ENCODE measurements at places on chromosomes 16 and 17. TPM values are rescaled to one million over a fixed set of nuclear protein-coding genes. Genes with fewer than 3 reads are reported as not detected.

GRCh38 chr17:14033166-14033565 is 36.1 kb upstream of the COX10 start:
- no peak for DNase-seq

DNA sequence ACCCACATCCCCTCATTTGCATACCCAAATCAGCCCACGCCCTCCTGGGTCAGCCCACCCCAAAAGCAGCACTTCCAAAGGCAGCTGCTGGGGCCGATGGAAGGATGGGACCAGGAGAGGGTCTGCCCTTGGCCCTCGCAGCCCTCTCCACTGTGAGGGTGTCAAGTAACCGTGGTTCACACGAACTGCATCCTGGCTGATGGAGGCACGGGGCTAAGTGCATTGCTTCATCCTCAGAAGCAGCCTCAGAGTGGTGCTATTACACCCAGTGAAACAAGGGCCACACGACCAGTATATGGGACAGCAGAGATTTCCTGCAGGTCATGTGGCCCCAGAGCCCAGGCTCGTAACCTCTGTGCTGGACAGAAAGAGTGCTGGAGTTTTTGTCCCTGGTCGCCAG is 13.2 kb upstream of the ATP2A3 start:
- no peak for DNase-seq

The PPP1R27 gene
- total RNA-seq, result not detected

- DNase-seq, result no peak
Observed at GRCh38 chr17:64402469-64402868, 11.8 kb upstream of the PECAM1 start.

DNA sequence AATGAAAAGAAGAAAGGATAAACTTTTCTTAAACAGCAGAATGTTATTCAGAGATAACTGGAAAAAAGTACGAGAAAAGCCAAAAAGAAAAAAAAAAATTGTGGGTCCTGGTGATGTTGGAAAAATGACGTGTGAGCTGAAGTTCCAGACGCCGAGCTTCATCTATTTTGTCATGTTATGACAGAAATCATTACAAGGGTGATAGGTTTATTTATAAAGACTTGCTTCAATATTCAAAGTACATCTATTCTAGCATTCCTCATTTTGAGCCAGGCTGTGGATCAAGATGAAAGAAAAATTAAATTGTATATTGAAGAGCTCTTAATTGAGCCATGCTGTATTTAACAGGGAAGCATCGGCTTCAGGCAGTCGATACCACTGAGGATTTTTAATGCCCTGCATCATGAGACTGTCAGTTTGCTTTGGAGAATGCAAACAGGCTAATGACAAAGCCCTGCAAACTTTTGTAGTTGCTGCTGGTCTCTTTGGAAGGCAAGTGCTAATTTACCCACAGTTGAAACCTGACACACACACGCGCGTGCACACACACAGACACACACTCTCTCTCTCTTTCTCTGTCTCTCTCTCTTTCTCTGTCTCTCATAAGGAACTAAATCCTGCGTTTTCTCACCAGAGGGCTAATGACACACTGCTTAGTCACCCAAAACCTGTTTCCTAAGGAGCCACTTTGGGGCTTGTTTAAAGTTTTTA is 110.7 kb downstream of the WWOX start:
- DNase-seq, result peak; percentile 13

The TBC1D3E gene
- total RNA-seq, result not detected

GRCh38 chr17:78173097-78173715 is 4.8 kb downstream of the SYNGR2 start:
- DNase-seq, result no peak

DNA sequence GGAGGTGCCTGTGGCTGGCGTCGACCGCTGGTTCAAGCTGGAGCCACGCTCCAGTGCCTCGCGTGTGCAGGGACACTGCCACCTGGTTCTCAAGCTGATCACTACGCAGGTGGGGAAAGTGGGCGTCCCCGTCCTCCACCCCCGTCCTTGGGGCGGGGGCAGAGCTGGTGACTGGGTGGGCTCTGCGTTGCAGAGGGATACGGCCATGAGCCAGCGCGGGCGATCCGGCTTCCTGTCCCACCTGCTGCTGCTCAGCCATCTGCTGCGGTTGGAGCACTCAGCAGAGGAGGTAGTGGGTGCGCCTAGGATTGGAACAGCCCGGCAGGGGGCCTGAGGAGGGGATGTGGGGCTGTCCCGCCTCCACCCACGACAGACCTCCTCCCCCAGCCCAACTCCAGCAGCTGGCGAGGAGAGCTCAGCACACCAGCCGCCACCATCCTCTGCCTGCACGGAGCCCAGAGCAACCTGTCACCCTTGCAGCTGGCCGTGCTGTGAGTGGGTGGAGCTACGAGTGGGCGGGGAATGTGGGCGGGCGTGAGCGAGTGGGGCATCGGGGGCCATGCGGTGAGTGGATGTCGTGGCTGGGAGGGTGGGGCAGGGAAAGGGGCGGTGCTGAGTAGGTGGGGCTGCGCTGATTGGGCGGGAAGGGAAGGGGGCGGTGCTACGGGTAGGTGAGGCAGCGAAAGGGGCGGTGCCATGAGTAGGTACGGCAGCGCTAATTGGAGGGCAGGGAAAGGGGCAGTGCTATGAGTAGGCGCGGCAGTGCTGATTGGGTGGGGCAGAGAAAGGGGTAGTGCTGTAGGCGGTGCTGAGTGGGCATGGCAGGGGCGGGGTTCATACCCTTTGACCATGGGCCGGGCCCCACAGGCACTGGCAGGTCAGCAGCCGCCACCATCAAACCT is 8.9 kb downstream of the TSR3 start:
- DNase-seq, result peak; percentile 66

DNA sequence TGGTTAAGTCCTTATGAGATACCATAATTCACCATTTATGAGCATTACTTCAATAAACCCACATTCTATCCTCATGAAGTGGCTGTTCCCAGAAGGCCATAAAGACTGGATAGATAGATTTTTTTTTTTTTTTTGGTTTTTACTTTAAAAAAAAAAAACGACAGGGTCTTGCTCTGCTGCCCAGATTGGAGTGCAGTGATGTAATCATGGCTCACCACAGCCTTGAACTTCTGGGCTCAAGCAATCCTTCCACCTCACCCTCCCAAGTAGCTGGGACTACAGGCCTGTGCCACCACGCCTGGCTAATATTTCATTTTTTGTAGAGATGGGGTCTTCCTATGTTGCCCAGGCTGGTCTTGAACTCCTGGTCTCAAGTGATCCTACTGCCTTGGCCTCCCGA is 102.3 kb downstream of the XYLT1 start:
- DNase-seq, result peak; percentile 17

- no peak for DNase-seq
Observed at GRCh38 chr16:22428654-22429053, 54.2 kb upstream of the CDR2 start.

The RPUSD1 gene
- total RNA-seq, result 14.5 TPM

- DNase-seq, result peak; percentile 72
Observed at GRCh38 chr17:39139161-39139511, 12.3 kb downstream of the PLXDC1 start.

The RUNDC3A gene
- total RNA-seq, result not detected

- DNase-seq, result no peak
Observed at GRCh38 chr16:54175552-54176375, 110.8 kb downstream of the IRX3 start.

DNA sequence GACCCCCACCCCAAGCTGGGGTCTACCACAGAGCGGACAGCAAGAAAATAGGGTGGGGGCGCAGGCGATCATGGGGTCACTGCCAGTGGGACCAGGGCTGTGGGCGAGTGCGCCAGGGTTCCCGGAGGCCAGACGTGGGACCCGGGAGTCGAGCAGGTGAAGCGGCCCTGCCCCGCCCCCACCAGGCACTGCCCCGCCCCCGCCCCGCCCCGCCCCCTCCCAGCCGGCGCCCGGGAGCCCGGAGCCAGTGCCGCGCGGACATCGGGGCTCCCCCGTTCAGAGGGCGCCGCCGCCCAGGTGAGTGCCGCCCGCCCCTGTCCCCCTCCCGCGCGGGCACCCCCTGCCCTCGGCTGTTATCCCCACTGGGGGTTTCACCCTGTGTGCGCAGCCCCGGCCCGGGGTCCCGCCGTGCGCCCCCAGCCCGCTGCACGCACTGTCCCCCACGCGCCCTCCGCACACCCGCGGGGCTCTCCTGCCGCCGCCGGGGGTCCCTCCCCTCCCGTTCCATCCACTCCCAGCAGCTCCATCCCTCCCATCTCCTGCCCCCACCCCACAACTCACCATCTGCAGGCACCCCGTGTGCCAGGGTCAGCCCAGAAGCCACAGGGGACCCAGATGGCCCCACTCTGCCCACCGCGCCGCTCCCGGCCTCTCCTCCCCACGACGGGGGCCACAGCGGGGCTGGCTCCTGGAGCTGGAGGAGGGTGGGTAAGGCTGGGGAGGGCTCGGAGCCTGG is at the start of gene SSTR5:
Gene SSTR5, plus strand, starts transcription at position 222 of the 736 bp plus-strand sequence. CDS start 6,122 bp downstream, outside the sequence.
- DNase-seq, result no peak

DNA sequence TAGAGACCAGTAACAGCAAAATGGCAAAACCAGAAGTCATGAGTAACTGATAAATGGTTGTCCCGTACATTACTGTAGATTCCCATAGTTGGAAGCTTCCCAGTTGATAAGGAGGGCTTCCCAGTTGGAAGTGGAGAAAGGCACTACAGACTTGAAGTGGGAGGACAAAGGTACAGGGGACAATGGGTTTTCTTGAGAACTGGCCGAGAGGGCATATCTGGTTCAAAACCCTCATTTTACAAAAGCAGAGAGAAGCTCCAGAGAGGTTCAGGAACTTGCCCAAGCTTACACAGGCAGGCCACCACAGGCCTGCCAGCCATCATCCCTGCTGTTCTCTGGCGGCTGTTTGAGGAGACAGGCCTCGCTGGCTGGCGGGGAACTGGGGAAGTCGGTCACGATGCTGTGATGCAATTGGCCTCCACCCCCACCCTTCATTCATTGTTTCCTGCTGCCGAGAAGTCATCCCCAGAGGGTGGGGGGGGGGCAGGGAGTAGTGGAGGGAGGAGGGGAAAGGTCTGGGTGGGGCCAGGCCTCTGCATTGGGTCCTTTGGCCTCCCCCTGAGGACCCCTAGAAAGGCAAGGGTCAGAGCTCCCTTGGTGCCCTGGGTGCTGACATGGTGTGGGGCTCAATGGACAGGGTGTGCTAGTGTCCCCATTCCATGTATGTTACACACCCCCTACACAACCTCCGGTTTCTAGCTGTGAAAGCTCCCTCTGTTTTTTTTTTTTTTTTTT is 3.0 kb downstream of the UBALD2 start:
- DNase-seq, result peak; percentile 83

The IGSF6 gene
- not detected for total RNA-seq

- no peak for DNase-seq
Observed at GRCh38 chr16:59905131-59905530, 1171.0 kb upstream of the GOT2 start.

GRCh38 chr17:74419928-74420411 is 11.9 kb upstream of the GPRC5C start:
- DNase-seq, result no peak

- peak; percentile 89 for DNase-seq
Observed at GRCh38 chr16:4500272-4500671, 24.1 kb downstream of the HMOX2 start.

The KCTD19 gene
- not detected for total RNA-seq

The KRT33B gene
- not detected for total RNA-seq

The KRT36 gene
- total RNA-seq, result not detected

The SLFN11 gene
- 99.2 TPM for total RNA-seq

GRCh38 chr17:73855720-73856333 is 211.6 kb upstream of the SDK2 start:
- no peak for DNase-seq

The PAFAH1B1 gene
- 81.0 TPM for total RNA-seq

The CCL4 gene
- total RNA-seq, result not detected

DNA sequence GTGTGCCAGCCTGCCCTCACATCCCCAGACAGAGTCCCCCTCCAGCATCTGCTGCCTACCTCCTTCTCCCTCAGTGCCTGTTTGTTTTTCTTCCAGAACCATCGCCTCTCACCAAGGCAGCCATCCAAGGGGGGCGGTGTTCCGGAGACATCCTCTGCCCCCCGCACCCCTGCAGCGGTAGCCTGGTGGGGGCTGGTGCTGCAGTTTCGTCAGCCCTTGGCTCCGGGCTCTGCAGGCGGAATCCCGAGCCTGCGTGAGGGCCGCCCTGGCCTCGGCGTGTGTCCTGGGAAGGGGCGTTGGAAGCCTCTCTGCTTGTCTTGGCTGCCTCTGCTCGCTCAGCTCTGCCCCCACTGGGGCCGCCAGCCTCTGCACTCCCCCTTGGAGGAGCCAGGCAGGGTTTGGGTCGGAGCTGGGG is 126.0 kb upstream of the CIBAR2 start:
- peak; percentile 93 for DNase-seq

The CDH1 gene
- total RNA-seq, result not detected

The CMTM2 gene
- total RNA-seq, result not detected

DNA sequence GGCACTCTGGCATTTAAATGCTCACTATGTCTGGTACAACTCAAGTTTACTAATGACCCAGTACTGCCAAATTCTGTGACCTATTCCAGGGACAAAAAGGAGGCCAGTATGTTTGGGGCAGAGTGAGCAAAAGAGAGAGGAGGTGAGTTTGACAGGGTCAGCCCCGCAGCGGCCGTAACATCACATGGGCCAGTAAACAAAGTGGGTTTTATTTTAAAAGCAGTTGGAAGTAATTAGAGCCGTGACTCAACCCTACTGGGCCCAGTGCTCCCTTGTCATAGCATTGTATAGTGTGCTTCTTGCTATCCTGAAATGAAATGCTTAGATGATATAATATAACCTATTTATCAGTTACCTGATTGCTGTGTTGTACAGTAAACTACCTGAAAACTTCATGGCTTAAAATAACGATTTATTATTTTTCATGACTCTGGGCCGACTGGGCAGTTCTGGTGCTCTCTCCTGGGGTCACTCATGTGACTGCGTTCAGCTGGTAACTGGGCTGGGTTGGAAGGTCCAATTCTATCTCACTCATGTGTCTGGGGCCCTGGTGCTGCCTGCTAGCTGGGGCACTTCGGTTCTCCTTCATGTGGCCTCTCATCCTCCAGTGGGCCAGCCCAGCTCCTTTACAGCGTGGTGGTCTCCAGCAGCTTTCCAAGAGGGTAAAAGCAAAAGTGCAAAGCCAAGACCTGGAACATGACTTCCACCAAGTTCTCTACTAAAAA is 27.4 kb downstream of the IQCK start:
- peak; percentile 48 for DNase-seq

DNA sequence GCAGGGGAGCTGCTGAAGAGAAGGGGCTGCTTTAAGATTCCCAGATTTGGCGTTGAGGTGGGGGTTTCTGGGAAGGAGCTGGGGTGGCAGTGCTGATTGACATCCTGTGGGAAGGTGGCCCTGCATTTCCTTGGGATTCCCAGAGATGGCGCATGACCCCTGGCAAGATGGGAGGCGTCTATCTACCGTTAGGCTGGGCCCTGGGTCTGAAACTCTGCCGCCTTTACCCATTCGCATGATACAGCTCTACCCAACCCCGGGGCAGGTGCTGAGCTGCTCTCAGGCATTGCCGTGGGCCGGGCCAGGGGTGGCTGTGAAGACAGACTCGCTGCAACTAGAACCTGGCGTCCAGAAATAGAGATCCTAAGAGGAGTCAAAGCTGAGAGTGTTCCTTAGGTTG is 9.9 kb upstream of the MVD start:
- no peak for DNase-seq

The GRB2 gene
- 57.6 TPM for total RNA-seq

- DNase-seq, result no peak
Observed at GRCh38 chr17:41972571-41973407, 6.2 kb downstream of the CNP start.

The FBXL16 gene
- total RNA-seq, result under 0.01 TPM
